Right atrium auricular region (tissue), 2 donors: ENCODE measurements at places on chromosomes 12 and 14. TPM values are rescaled to one million over a fixed set of nuclear protein-coding genes. Genes with fewer than 3 reads are reported as not detected.

- no peak for DNase-seq
These were observed 5.2 kb downstream of the RHOF start for GRCh38 chr12:121788176-121788818.

HVCN1 gene
- total RNA-seq = 24.1 TPM

TAS2R8 gene
- not detected for total RNA-seq

GRCh38 chr12:96211988-96212387 lies 17.8 kb downstream of the ELK3 start:
- peak; percentile 26 for DNase-seq

ADCY4 gene
- 17.1 TPM for total RNA-seq

DNA sequence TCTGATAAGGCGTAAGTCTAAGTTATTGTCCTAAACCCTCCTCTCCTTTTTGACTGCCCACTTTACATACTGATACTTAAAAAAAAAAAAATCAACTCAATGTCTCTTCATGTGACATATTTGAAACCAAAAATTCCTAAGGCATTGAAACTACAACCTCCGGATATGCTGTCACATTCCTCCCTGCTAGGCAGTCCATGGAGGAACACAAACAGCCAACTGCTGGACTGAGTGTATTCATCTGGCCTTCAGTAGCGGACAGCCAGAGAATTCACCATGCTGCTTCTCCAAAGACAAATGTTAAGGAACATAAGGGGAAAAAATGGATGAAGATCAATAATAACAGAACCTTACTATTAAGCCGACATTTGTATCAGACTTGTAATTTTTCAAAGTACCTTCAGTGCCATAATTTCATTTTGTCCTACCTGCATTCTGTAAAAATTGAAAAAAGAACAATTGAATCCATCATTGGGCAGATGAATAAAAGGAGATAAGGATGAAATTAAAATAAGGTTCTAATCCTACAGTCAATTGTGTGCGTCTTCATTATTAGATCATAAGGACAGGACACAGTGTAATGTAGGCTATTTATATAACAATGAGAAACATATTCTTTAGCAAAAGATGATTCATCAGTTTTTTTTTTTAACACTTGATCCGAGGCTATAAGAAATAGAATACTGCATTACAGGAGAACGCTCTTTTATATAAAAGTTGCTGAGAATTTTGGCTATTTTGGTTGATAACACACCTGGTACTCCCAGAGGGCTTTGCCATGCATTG lies 12.2 kb downstream of the RERG start:
- DNase-seq = no peak

- DNase-seq = no peak
These were observed 173.2 kb upstream of the HMGA2 start for GRCh38 chr12:65651060-65651459.

- DNase-seq = peak; percentile 62
These were observed 856 bp upstream of the EIF4B start for GRCh38 chr12:53005215-53005985.

- DNase-seq = no peak
These were observed 98.1 kb upstream of the LHX5 start for GRCh38 chr12:113569806-113570205.

GRCh38 chr14:20692116-20692751 lies 3.7 kb downstream of the ANG start:
- DNase-seq = no peak

- DNase-seq = no peak
These were observed 49.9 kb downstream of the HELB start for GRCh38 chr12:66352197-66352596.

LBHD2 gene
- not detected for total RNA-seq

BMP4 gene
- total RNA-seq = 17.9 TPM

DNA sequence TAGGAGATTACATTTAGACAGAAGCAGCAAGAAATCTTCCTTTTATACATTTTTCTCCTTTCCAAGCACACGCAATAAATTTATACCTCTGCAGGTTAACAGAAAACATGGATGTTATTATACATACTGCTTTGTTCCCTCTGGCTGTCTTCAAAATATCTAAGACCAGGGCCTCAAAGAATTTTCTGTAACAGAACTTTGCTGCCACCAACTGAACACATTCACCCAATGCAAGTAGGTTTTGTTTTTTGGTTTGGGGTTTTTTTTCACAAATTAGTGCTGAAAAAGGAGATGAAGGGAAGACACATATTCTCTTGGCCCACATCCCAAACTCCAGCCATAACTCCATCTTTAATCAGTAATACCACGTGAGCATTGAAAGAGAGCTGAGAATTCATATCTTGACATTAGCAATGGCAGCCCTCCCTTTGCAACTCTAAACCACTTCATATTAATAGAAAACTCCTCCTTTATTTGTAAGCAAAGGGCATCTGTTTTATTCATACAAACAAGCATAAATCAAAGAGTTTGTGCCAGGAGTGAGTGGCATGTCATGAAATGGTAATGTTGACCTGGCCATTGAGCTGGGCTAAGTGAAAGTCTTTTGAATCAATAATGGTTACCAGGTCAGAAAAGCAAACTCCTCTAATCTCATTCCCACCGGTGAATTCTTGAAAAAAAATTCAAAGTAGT lies 150.8 kb upstream of the FSCB start:
- DNase-seq = no peak

SOCS2 gene
- total RNA-seq = 21.4 TPM

RD3L gene
- 7.6 TPM for total RNA-seq

TOGARAM1 gene
- total RNA-seq = 15.1 TPM

VRTN gene
- not detected for total RNA-seq

ASCL1 gene
- total RNA-seq = not detected

- DNase-seq = no peak
These were observed 10.0 kb upstream of the CLEC7A start for GRCh38 chr12:10140001-10140400.

GNS gene
- 76.5 TPM for total RNA-seq

- DNase-seq = no peak
These were observed 241.5 kb upstream of the FBXO33 start for GRCh38 chr14:39673734-39674133.

DNA sequence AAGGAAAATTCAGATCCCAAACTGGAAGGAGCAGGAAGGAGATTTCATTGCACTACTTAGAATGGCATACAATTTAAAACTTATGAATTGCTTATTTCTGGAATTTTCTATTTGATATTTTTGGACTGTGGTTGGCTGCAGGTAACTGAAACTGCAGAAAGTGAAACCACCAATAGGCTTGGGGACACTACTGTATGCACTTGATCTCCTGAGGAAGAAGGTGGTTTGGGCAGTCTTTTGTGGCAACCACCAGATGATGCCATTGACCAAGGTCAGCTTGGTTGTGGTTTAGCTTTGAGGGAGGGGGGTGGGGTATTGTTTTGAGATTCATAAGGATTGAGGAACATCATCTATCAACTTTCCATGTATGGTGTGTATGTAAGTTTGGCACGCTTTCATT lies 209.5 kb upstream of the STXBP6 start:
- DNase-seq = no peak

ACOT6 gene
- total RNA-seq = not detected

GRCh38 chr12:94147387-94147990 lies 888 bp upstream of the PLXNC1 start:
- no peak for DNase-seq

GPR137C gene
- total RNA-seq = 0.85 TPM

DNA sequence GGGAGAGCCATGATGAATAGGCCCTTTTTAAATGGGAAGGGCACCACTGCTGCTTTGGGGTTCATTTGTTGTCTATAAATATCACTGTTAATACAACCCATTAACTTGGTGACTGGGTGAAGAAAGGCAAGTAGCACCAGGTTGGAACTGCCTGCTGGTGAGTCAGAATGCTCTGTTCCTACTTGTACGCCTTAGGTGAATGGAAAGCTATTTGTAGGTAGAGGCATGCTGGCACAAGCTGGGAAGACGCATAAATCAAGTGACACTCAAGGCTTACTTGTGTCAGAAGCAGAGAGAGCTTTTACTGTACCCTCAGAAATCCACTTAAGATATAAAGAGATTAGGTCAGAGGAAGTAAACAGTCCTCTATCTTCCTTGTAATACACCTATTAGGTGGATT lies 142.5 kb downstream of the TMX1 start:
- DNase-seq = no peak

DNA sequence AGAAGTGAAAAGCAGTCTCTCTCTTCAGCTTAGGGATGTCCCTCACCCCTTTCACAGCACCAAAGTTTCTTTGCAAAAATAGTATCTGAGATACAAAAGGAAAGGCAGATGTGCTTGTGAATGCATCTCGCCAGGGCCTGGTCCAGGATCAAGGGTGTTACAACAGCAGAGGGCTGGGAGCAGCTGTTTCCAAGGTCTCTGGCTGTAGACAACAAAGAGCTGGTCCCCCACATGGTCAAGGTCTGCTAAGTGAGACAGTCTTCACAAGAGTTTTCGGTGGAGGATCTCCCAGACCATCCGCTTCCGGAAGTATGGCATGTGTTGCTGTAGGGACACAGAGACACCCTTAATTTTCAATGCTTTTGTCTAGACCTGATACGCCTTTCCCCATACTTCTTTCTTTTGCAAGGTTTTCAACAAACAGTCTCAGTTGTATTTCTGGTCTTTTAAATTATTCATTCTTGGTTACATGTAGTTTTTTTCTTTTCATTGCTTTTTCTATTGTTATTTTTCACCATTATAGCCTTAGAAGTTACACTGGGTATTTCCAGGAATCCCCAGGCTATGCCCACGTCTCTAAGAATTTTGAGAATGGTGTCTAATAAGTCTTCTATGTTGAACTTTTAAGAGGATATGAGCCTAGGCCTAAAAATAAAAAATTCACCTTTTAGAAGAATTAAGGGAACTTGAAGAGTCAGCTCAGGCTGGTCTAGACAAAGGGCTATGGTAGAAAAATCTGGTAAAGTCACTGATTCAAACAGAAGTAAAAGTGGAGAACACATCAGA lies 41.0 kb upstream of the COL2A1 start:
- DNase-seq = no peak

DNA sequence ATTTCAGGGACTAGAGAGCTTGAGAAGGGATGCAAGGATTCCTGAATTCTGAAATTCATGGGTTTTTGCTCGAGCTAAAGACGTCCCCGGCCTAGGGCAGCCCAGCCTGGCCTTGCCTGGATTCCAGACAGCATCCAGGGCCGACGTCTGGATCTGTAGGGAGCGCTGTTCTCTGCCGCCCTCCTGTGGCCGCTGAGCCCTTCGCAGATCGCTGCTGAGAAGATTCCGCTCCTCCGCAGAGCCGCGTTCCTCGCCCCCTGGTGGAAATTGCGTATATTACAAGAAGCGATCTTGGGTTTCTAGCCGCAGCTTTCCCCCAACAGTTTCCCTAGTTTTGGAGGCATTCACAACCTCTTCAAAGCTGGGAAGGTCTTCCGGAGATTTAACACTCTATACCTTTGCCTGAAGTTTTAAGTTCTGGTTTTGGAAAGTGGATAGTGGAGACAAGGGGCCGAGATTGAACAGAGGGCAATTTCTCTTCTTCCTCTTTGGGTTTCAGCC lies 5.1 kb downstream of the CISTR start:
- peak; percentile 88 for DNase-seq

NRXN3 gene
- total RNA-seq = 2.3 TPM

DNA sequence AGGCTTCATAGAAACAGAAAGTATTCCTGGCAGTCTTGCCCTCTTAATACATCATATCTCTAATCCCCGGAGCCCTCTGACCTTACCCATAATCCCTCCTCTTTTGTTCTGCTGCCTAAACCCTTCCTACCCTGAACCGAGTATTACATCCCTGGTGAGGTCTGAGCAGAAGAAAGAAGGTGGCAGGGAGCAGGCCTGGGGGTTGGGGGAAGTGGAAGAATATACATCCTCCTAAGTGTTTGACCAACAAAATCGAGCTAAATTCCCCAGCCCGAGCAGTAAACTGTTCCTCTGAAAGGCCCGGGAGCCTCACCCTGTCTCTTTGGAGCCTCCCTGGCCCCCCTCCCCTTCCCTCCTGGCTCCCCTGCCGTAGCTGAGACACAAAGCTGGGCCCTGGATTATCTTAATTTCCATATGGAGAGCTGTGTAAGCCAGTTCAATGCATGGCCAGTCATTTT lies 192.6 kb upstream of the LHX5 start:
- no peak for DNase-seq

- no peak for DNase-seq
These were observed at the start of gene OASL for GRCh38 chr12:121038861-121039668. OASL (minus strand) TSS chr12:121039246; CDS start chr12:121038971, 275 bp downstream.

- DNase-seq = no peak
These were observed 188.2 kb upstream of the DYRK2 start for GRCh38 chr12:67460388-67460787.

AQP5 gene
- total RNA-seq = 2.1 TPM

GRCh38 chr14:98411154-98411553 lies 860.8 kb downstream of the BCL11B start:
- DNase-seq = no peak

- no peak for DNase-seq
These were observed 16.9 kb downstream of the ASPG start for GRCh38 chr14:104102282-104102914.

DNA sequence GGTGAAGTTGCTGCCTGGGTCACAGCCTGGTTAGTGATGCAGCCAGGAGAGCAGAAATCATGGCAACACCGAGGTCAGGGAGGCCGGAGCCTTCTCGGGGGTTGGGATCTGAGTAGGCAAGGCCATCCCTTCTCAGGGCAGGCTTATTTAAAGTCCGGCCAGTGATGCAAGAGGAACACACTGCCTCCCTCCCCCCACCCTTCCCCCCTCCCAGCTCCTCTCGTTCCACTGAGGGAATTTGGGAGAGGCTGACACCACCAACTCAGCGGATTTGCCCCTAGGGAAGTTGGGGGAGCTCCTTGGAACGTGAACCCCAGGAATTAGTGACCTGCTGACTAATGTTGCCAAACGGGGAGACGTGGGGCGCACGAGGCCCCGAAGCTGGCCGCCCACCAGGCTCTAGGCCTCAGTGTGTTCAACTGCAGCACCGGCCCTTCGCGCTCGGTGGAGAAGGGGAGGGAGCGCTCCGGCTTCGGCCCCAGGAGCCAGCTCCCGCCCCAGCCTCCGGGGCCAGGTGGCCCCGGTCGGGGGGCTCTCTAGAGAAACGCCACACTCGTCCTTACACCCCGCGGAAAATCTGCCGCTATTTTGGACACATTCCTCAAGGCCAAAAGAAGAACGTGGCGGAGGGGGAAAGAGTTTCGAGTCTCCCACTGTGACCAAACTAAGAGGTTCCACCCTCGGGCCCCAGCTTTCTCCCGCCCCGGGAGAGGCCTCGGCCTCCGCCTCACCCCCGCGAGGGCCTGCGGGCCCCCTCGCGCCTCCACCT lies 1.6 kb downstream of the CTDSP2 start:
- peak; percentile 91 for DNase-seq

DNA sequence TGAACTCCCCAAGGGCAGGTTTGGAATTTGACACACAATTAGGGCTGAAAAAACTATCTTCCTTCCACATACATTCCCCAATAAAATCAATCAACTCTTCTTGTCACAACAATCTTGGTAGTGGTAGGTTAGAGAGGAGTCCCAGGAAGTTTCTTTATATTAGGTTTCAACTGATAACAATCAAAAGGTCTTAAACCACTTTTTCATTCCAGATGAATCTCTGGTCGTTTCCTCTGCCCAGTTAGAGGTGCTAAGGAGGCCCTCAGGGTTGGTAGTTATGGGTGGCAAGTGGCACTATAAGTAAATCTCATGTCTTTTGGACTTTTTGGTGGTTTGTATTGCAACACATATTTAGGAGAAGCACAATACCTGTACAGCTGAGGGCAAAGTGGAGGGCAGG lies 1.7 kb upstream of the SLC38A2 start:
- no peak for DNase-seq

ETFBKMT gene
- total RNA-seq = 4.2 TPM

- no peak for DNase-seq
These were observed 148.7 kb downstream of the ETV6 start for GRCh38 chr12:11798006-11798708.

NTS gene
- not detected for total RNA-seq

HOXC9 gene
- total RNA-seq = not detected

GRCh38 chr12:109255377-109255776 lies 53.7 kb downstream of the FOXN4 start:
- no peak for DNase-seq
